HFFc6 (cell line): ENCODE measurements at places on chromosomes 4 and X. TPM values are rescaled to one million over a fixed set of nuclear protein-coding genes. Genes with fewer than 3 reads are reported as not detected.

GRCh38 chr4:83010111-83010521 is 507 bp downstream of the LIN54 start:
- peak; percentile 19 for DNase-seq

DNA sequence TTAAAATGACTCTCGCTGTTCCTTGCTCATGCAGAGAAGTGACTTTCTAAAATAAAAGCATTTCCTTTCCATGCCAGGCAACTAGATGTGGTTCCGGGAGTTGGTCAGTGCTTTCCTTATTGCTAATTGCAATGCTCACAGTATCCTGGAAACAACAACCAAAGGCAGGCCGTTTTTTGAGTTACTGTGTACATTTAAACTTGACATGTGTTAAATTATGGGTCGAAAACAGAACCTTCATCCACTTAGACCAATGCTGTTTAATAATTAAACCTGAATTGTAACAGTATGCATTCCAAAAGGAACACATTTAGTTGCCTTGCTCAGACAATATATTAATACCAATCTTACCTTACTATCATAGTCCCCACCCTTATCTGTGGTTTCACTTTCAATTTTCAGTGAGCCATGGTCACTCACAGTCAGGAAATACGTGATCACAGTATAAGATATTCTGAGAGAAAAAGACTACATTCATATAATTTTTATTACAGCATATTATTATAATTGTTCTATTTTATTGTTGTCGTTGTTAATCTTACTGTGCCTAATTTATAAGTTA is 102.6 kb downstream of the HS6ST2 start:
- no peak for DNase-seq

DNA sequence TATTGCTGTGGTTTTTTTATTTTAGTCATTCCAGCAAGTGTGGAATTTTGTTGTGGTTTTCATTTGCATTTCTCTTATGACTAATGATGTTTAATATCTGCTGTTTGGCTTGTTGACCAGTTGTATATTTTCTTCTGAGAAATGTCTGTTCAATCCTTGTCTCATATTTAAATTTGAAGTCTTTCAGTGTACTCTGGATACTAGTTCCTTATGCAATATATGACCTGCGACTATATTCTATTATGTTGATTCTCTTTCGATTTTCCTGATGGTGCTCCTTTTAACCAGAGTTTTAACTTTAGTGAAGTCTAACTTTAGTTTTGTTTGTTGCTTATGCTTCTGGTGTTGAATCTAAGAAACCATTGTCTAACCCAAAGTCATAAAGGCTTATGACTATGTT is 1528.0 kb downstream of the TECRL start:
- DNase-seq: no peak

- DNase-seq: no peak
Observed at GRCh38 chr4:152708361-152708760, 28.6 kb upstream of the TMEM154 start.

- DNase-seq: no peak
Observed at GRCh38 chr4:180449395-180449956, 1793.7 kb upstream of the TENM3 start.

DNA sequence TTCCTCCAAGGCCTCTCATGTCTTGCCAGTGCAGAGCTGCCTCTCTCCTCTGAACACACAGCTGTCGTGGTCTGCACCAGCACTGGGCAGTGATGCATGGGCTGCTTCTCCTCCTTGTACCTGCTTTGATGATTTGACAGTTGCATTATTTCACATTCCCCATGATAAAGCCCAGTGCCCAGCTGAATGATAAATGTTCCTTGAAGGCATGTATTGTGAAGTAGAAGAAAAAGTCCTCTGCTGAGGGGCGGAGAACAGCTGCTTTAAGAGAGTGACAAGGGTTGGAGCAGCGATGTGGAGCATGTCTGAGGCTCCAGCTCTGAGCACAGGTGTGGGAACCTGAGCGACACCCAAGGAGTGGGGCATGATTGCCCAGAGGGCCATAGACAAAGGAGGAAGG is 21.1 kb upstream of the TRIM2 start:
- DNase-seq: no peak

Gene GPRASP3
- total RNA-seq: 1.7 to 5.5 TPM (median 2.3 TPM) in 3 replicates

Gene NALF2
- total RNA-seq: not detected in 3 replicates
